ENCODE measurements at places on chromosomes 11 and 22.

GRCh38 chr22:22721681-22722354 is 77.4 kb downstream of the GGTLC2 start:
- DNase-seq = no peak

GRCh38 chr11:62514151-62514550 is 32.5 kb downstream of the AHNAK start:
- DNase-seq = no peak

DNA sequence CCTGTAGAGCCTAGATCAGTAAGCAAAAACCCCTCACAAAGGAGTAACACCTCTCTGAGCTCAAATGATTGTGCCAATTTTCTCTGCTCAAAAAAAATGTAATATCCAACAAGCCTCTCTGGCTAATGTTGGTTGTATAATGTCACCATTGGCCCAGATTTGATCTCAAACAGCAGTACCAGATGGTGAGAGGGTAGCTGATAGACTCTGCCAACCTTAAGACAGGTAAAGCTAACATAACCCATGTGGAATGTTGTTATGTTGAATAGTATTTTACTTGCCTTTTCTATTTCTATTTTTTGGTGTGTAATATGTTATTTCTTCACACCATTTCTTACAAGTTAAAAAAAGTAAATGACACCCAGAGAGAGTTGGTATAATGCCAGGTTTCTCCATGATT is 166.7 kb upstream of the GUCY1A2 start:
- DNase-seq = no peak

DNA sequence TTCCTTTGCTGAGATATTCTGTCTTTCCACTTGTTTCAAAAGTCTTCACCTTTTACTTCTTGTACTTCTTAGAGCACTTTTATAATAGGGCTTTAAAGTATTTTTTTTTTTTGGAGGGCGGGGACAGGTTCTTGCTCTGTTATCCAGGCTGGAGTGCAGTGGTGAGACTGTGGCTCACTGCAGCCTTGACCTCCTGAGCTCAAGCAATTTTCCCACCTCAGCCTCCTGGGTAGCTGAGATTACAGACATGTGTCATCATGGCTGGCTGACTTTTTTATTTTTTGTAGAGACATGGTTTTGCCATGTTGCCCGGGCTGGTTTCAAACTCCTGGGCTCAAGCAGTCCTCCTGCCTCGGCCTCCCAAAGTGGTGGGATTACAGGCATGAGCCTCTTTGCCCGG is 57.9 kb downstream of the DYNC2H1 start:
- DNase-seq = no peak

GRCh38 chr11:12420040-12420439 is 42.7 kb downstream of the PARVA start:
- DNase-seq = no peak

All from GF-D8 (cell line).